ENCODE measurements at places on chromosomes 4 and X.

- DNase-seq, result peak; percentile 78
Measured at GRCh38 chr4:182938205-182938645, 21.0 kb upstream of the DCTD start.

- DNase-seq, result peak; percentile 4
Measured at GRCh38 chr4:30760551-30760950, 40.4 kb downstream of the PCDH7 start.

- DNase-seq, result no peak
Measured at GRCh38 chr4:43233321-43233720, 340.8 kb downstream of the GRXCR1 start.

GRCh38 chr4:179040259-179040658 lies 1598.0 kb upstream of the AGA start:
- no peak for DNase-seq

DNA sequence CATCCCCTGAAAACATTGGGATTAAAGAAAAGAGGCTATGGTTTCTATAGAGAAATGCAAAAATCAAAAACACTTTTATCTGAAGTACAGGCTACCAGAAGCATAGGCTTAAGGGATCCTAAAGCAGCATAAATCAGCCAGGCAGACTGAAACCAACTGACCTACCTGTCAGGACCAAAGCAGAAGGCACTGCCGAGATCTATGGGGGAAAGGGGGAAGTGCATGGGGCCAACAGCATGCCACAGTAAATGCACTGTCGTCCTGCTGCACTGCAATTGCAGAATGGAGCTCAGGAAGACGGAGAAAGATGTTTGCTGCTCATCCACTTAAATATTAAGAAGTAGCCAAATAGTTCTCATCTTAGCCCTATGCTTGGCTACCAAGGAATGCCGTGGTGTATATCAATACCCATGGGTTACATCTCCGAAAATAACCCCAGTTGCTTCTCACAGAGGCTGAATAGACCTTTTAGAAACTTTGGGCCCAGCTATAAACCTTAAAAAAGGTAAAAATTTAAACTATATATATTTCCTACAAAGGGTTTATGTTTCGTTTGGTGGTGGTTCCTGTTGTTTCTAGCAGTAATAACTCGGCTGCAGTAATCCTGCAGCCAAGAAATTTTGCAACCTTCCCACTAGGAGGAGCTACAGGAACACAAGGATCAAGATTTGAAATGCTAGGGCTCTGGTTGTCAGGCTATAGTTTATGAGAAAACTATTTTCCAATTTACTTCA lies 312.2 kb upstream of the DIAPH2 start:
- peak; percentile 63 for DNase-seq

DNA sequence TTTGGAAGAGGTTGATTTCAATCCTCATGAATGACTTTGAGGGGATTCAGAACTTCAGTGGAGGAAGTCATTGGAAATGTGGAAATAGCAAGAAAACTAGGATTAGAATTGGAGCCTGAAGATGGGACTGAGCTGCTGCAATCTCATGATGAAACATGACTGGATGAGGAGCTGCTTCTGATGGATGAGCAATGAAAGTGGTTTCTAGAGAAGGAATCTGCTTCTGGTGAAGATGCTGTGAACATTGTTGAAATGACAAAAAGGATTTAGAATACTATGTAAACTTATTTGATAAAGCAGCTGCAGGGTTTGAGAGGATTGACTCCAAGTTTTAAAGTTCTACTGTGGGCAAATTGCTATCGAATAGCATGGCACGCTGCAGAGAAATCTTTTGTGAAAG lies 27.1 kb downstream of the EVC start:
- DNase-seq, result no peak

- DNase-seq, result no peak
Measured at GRCh38 chrX:74922922-74923543, 2.2 kb downstream of the NEXMIF start.

- peak; percentile 14 for DNase-seq
Measured at GRCh38 chr4:185219551-185220344, 10.3 kb downstream of the SNX25 start.

DNA sequence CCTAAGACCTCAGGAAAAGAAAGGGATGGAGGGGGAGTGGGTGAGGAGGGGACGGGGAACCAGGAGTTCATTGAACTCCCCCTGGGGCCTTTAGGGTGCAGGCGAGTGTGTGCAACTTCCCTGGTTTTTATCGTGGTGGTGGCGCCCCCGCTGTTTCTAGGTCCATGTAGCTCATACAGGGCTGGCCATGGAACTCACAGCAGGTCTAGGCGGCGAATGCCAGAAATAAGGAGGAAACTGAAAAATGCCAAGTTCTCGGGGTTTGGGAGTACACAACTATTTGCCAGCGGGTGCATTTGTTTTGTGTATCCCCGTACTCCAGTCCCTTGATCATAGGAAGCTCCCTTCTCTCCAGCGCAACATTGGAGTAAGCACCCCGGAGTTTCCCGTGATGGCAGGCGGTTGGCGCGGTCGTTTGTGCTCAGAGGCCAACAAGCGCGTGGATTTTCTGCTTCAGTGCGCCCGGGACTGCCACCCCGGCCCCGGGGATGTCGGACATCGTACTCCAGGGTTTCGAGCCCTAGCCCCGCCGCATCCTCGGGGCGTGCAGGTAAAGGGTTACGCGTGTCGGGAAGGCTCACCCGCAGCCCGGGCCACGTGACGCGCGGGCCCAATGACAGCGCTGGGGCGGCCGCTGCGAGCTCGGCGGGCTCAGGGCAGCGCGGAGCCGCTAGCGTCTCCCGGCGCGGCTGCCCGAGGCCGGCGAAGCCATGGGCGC lies 208.9 kb downstream of the NWD2 start:
- peak; percentile 26 for DNase-seq

- DNase-seq, result no peak
Measured at GRCh38 chr4:30295652-30296051, 424.5 kb upstream of the PCDH7 start.

- no peak for DNase-seq
Measured at GRCh38 chrX:34734383-34734782, 77.3 kb upstream of the TMEM47 start.

DNA sequence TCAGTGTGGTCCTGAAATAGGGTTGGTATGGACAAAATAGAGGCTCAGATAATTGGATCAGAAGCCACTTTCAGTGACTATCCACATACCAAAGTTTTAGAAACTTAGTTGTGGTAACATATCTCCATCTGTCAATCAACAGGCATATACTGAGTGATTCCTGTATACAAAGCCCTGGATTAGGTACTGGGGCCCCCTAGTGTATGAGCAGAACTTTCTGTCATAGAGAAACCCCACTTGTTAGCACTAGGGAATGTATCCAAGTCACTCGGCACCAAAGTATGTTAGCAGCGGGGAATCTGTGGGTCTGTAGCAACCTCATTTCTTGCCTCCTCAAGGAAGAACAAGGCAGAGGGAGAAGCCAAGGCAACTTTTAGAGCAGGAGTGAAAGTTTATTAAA lies 50.7 kb downstream of the MAP7D3 start:
- peak; percentile 60 for DNase-seq

- DNase-seq, result no peak
Measured at GRCh38 chr4:148077581-148077980, 345.7 kb downstream of the ARHGAP10 start.

GRCh38 chr4:140717313-140717712 lies 38.9 kb downstream of the TBC1D9 start:
- DNase-seq, result no peak

- no peak for DNase-seq
Measured at GRCh38 chrX:152913910-152914309, 16.0 kb downstream of the ZNF185 start.

GRCh38 chr4:142408003-142408441 lies 438.1 kb downstream of the INPP4B start:
- no peak for DNase-seq

- DNase-seq, result no peak
Measured at GRCh38 chrX:19630776-19631707, 115.7 kb upstream of the MAP3K15 start.

DNA sequence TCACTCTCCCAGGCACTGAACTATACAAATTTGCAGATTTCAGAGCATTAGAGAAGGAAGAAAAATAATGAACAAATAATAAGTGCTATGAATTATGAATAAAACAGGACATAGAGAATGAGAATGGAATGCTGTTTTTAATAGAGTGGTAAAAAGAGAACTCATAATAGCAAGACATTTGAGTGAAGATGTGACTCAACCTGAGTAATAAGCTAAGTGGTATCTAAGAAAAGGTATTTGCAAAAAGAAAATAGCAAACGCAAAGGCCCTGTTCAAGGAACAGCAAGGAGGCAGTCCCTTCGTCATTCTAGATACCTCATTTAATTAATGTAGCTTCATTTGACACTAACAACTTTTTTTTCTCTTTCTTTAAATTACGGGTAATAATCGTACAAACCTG lies 1910.0 kb upstream of the TENM3 start:
- DNase-seq, result no peak

- DNase-seq, result no peak
Measured at GRCh38 chrX:18041656-18042055, 179.0 kb downstream of the BEND2 start.

GRCh38 chr4:142818031-142818430 lies 28.1 kb downstream of the INPP4B start:
- DNase-seq, result peak; percentile 27

GRCh38 chrX:147891896-147892295 lies 19.8 kb upstream of the FMR1 start:
- DNase-seq, result no peak

GRCh38 chr4:8556341-8557150 lies 23.6 kb upstream of the GPR78 start:
- no peak for DNase-seq

DNA sequence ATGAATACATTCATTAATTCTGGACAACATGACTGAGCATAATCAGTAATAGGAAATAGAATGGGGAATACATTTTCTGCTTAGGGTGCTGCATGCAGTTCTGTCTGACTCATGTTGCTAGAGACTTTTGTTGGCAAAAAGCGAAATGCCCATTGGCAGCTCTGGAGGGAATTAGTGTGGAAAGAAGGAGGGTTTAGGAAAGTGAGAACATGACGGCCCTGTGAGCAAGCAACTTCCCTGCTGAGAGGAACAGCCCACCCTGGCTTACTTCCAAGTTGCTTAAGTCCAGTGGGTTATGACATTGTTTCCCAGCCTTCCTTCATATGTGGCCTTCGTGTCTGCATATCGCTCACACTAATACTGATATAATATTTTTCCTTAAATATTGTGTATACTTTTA lies 13.8 kb downstream of the MAD2L1 start:
- no peak for DNase-seq

DNA sequence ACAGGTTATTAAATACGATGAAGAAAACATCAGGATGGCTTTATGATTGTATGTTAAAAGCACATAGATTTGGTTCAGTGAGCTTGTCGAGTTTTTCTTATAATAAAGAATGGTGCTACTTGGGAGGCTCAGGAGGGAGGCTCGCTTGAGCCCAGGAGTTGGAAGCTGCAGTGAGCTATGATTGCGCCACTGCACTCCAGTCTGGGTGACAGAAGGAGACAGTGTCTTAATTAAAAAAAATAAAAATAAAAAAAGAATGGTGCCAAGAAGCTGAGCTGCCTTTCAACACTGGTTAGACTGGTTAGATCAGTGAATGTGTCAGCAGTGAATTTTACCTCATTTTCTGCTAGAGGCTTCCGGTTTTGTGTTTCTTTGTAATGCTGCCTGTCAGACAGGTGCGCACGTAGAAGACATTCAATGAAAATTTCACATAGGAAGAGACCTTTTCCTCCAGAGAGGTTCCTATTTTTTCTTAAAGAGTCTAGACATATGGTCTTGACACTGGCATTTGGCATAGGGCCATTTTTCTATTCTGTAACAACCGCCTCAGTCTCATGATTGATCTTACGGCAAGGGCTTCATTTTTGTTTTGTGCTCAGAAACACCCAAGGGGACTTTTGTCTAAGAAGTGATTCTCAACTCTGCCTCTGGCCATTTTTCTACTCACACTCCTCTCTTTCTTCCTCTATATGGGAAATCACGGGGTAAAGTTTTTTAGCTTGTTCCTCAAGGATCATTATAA lies 15.0 kb upstream of the ARSF start:
- DNase-seq, result peak; percentile 7

DNA sequence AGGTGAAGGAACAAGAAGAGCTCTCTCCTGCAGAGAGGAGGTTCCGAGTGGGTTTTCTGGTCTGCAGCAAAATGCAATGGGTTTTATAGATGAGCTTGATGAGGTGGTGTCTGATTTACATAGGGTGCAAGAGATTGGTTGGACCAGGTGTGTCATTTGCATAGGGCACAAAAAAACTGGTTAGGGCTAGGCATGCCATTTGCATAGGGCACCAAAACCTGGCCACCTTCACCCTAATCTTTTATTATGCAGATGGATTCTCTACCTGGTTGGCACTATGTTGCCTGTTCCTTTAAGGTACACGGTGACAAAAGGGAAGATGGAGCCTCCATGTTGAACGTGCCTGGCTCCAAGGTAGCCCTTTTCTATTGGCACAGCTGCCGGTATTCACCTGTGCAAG lies 94.5 kb upstream of the PRKX start:
- no peak for DNase-seq

DNA sequence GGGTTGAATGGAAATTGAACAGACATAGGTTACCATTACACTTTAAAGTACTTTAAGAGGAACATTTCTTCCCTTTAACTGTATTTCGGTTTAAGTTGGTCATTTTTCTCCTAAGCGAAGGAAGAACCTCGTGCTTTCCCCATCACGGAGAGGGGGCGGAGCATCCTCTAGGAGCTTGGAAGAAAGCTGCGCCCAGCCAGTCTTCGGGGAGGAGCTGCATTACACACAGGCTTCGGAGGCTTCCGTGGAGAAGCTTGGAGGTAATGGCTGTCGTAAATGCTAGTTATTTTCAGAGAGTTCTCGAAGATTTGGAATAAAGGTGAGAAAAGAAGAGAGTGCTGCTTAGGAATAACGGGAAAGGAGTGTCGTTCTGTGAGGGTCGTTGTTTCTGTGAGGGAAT lies at the start of gene PWWP3B:
TSS of gene PWWP3B (plus strand) at position 199 of the 400 bp plus-strand sequence. CDS start 37,128 bp downstream, outside the sequence.
- no peak for DNase-seq

DNA sequence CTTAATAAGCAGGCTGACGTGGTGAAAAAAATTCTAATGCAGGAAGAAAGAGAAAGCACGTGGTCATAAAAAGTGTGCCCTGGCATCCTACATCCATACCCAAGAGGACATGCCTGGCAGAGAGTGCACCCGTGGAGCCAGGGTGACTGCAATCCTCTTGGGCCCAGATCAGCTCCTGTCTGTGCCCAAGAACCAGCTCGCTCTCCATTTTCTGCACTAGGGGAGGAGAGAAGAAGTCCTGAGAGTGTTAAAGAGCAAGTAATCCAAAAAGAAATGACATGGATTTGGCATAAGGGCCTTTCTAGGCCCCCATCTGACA lies 483.1 kb downstream of the BCOR start:
- no peak for DNase-seq

GRCh38 chr4:135281230-135281629 lies 1079.6 kb upstream of the PABPC4L start:
- DNase-seq, result no peak

- no peak for DNase-seq
Measured at GRCh38 chrX:10847333-10847732, 226.9 kb upstream of the MID1 start.

- DNase-seq, result no peak
Measured at GRCh38 chr4:114875630-114876029, 237.8 kb downstream of the NDST4 start.

All from hematopoietic multipotent progenitor cell treated with erythropoietin and hydrocortisone succinate and interleukin-3 and kit ligand, for 6 days (in vitro differentiated cells).